Neural progenitor cell (in vitro differentiated cells): ENCODE measurements at places on chromosomes 7 and 10.

GRCh38 chr7:135335628-135336139 lies 102.0 kb downstream of the STRA8 start:
- peak; percentile 95 for DNase-seq

DNA sequence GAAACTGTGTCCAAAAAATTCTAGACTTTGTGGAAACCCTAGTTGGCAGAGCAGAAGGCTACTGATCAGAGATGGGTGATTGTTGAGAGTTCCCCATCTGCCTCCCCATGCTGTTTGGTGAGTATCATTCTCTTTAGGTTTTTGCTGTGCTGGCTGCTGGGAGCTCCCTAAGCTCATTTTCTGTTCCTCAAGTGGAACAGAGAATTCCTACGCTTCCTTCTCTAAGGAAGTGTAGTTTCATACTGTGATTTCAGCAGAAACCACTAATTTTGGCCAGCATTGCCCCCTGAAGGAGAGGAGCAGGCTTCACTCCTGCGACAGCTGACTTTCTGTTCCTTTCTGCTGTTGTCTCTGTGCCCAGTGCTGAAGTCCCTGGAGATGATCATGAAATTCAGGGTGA lies 355.3 kb upstream of the NPVF start:
- DNase-seq: no peak

- no peak for DNase-seq
These were observed 109.0 kb downstream of the INPP5A start for GRCh38 chr10:132646443-132647097.

DNA sequence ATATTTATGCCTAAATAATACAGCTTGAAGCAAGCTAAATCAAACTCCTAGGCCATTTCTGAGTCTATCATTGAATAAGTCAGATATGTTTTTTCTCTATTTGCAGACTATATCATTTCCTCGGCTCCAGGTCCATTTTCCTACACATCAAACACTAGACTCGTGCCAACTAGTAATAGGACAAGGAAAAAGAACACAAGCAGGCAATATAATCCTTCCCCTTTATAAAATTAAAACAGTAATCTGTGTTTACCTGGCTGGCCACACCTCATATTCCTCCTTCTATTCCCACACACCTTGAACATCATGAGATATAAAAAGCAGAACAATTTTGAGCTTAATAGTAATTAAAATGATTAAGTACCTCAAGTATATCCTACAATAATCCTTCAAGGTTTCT lies 325.7 kb downstream of the TFEC start:
- DNase-seq: no peak
